ENCODE measurements at places on chromosomes 2 and 18.

DNA sequence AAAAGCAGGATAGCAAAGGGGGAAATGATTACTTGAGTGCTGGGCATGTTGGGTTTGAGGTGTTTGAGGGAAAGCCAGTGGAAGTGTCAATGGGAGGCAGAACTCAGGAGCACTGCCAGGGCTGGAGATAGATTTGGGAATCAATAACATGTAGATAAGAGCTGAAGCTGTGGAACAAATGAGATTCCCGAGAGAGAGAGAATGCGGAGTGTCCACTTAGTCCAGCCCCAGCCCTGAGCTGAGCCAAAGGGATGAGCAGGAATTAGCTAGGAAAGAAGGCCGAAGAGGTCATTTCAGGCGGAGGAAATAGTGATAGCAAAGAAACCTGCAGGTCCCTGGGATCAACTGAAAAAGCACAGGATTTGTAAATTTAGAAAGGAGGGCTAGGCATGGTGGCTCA lies 21.2 kb upstream of the YES1 start:
- no peak for DNase-seq

GRCh38 chr2:144849612-144850011 lies 329.7 kb upstream of the ZEB2 start:
- DNase-seq = no peak

DNA sequence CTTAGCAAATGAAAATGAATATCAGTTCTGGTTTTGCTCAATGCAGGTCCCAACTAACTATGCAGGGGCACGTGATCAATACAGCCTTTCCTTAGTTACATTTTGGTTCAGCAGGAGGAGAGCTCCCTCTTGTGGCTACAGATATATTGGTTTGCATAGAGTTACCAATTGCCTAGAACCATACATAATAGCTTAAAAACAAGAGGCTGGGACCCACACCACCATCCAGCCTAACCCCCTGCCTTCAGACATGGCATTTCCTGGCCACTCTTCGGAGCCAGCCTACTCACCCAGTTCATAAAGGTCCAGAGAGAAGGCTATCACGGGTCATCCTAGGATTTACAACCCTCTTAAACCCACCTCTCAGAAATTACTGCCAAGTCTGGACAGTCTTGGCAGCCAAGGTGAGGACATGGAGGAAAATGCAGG lies 10.5 kb downstream of the CCDC93 start:
- DNase-seq = peak; percentile 41

DNA sequence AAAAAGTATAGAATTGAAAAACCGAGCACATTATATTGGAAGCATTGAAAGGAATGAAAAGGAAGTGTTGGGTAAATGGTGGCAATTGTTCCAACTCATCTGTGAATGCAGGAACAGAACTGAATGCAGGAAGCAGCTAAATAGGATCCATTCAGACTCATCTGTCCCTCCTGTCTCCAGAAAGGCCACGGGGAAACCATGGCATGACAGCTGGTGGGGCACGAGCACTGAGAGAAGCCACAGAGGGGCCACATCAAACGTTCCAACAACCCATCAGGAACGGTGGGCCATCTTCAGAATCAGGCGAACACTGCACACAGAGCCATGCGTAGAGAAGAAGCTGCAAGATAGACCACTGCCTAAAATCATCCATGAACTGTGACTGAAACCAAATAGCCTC lies 138.5 kb upstream of the SLC35G4 start:
- DNase-seq = no peak

- no peak for DNase-seq
Observed at GRCh38 chr18:9095297-9096006, 7.0 kb upstream of the NDUFV2 start.

GRCh38 chr2:149926149-149926548 lies 338.6 kb upstream of the MMADHC start:
- DNase-seq = no peak

DNA sequence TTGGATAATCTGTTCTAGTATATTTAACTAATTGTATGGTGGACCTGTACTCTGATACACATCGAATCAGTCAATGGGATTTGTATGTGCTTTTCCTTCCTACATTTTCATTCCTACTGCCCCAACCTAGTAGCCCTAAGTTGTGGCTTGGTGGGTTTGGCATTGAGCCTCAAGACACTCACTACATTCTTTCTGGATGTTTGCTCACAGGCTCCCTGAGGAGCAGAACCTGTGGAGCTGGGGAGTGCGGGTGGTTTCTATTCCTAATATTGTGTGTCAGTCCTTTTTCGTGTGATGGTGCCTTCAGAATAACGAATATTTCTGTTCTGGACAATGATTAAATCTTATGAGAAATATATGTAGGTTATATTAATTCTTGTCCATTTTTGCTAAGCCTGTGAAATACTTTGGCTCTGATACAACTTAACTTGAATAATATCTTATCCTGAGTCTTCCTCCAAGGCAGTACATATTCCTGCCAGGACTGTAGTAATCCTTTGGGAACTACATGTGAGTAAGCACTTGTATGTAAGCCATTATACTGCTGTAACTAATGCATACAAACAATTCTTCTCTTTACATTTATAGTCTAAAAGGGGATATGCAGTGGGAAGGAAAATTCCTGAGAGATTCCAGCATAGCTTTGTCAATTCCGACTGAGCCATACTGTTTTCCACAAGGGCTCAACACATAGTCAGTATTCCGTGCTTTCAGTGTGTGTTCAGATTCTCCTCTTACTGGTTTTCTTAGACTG lies 150.6 kb downstream of the AGPS start:
- DNase-seq = peak; percentile 46

- DNase-seq = no peak
Observed at GRCh38 chr18:13915995-13916431, 677 bp upstream of the MC2R start.

GRCh38 chr2:96962567-96963203 lies 23.7 kb downstream of the FAM178B start:
- DNase-seq = no peak

GRCh38 chr2:25506226-25506625 lies 164.5 kb upstream of the DNMT3A start:
- DNase-seq = no peak

GRCh38 chr2:98804736-98805135 lies 73.8 kb upstream of the MGAT4A start:
- DNase-seq = no peak

DNA sequence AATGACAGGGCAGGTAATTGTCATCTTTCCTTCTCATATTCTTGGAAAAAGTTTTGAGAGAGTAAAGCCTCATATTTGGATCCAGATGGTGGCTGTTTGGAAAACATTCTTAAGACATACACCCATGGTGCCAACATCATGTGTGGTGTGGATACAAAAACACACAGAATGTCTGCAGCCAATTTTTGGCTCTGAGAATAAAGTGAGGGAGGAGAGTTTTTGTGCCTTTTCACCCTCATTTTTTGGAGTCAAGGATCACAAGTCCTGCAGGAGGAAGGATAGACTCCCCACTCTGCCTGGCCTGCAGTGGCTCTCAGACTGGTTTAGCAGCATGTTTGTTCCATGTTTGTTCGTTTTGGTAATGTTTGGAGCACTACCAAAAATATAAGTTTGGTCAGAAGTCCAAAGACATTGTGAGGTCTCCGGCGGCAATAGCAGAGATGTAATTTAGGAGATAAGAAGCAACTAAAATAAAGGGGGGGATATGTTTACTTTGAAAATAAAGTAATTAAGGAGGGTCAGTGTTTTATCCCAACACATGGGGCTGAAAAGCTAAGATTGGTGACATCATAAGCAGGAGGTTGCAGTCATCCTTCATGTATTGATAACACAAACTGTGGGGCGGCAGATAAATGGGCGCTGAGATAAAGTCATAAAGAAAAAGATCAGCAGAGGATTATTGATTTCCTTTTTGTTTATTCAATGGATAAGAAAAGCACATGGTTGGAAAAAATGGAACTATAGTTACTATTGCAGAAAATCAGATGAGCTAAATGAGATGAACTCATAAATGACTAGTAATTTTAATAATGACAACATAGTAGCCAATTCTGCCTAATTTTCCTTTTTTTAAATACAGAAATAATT lies 655 bp downstream of the NOSTRIN start:
- DNase-seq = no peak

Data from GM04503 (cell line).